ENCODE measurements at places on chromosomes 1 and 21.

DNA sequence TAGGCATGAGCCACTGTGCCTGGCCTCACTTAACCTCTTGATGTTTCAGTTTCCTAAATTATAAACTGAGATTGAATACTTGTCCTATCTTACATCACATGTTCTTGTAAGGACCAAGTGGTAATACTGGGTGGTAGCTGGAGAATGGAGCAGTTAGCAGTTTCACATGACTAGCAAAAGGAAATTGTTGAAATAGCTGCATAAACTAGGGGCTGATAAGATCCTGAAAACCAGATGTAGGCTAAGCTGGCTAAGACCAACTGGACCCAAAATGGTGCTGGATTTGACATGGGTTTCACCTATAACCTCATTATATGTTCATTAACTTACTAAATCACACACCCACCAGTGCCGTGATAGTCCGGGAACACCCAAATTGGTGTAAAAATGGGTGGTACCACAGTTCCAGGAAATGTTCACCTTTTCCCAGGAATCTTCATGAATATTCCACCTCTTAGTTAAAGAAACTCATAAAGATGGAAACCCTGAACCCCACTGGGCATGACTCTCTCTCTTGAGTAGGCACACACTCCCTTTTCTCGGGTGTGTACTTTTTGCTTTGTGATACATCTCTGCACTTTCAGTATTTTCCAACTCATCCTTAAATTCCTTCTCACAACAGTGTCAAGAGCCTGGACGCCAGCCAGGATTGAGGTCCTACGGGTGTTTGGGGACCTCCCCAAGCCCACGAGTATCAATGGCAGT is at the start of gene PAPPA2:
Gene PAPPA2 (plus strand): TSS at position 502 of the 705 bp plus-strand sequence. CDS start 93,148 bp downstream, outside the sequence.
- DNase-seq, result peak; percentile 31

GRCh38 chr1:10451287-10451686 is 1.5 kb downstream of the CORT start:
- peak; percentile 68 for DNase-seq

DNA sequence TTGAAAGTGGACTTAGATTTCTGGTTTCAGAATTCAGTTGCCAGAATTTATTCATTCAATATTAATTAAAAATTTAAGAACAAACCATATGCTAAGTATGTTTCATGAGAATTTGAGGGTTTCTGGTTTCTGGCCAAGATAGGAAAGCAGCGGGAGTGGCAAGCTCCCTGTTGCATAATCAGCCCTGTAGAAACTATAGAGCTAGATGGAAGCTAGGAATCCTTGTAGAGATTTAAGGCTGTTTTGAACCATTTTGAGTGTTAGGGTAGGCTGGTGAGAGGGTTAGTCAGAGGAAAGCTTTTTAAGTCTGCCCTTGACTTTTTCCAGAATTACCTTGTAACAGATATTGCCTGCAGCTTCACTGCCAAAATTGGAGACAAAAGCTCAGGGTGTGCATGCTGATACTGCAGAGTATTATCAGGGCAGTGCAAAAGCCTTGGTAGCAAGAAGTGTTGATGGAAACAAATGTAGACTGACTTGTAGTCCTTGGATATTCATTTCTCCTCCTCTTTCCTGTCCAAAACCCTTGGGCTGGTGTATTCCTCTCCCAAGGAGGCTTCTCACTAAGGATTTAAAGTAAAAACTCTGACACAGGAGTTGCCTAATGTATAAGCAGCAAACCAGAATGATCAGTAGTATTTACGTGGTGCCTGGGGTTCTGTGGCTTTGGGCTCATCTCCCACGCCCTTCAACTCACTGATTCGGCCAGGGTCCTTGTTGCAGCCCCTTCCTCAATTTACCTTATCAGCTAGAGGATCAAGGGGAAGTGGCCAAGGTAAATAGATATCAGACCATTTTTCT is 12.6 kb upstream of the GIPC2 start:
- DNase-seq, result peak; percentile 36

DNA sequence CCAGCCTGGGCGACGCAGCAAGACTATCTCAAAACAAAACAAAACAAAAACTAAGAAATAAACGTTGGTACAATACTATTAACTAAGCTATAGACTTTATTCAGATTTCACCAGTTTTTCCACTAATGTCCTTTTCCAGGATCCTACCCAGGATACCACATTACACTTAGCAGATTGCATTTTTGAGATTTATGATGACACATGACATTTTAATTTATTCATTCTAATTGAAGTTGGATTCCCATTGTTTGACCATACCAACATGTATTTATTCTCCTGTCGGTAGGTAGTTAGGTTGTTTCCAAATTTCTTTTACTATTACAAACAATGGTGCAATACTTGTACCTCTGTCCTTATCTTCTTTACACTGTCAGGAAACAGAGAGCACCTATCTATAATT is 6.8 kb upstream of the KLF17 start:
- DNase-seq, result no peak

DNA sequence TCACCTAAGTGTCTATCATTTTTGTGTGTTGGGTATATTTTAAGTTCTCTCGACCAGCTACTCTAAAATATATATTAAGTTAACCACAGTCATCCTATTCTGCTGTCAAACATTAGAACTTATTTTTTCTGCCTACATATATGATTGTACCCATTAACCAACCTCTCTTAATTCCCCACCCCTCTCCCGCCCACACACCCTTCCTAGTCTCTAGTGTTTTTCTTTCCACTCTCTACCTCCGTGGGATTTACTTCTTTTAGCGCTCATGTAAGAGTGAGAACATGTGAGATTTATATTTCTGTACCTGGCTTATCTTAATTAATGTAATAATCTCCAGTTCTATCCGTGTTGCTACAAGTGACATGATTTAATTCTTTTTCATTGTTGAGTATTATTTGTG is 26.6 kb downstream of the KCNK2 start:
- no peak for DNase-seq

GRCh38 chr1:93766451-93766850 is 84.8 kb upstream of the BCAR3 start:
- DNase-seq, result no peak

GRCh38 chr1:35615440-35615839 is 25.9 kb downstream of the PSMB2 start:
- no peak for DNase-seq

- no peak for DNase-seq
Observed at GRCh38 chr1:47611992-47612391, 174.1 kb downstream of the FOXD2 start.

GRCh38 chr21:45478115-45478801 is 64.0 kb downstream of the SLC19A1 start:
- DNase-seq, result peak; percentile 74

DNA sequence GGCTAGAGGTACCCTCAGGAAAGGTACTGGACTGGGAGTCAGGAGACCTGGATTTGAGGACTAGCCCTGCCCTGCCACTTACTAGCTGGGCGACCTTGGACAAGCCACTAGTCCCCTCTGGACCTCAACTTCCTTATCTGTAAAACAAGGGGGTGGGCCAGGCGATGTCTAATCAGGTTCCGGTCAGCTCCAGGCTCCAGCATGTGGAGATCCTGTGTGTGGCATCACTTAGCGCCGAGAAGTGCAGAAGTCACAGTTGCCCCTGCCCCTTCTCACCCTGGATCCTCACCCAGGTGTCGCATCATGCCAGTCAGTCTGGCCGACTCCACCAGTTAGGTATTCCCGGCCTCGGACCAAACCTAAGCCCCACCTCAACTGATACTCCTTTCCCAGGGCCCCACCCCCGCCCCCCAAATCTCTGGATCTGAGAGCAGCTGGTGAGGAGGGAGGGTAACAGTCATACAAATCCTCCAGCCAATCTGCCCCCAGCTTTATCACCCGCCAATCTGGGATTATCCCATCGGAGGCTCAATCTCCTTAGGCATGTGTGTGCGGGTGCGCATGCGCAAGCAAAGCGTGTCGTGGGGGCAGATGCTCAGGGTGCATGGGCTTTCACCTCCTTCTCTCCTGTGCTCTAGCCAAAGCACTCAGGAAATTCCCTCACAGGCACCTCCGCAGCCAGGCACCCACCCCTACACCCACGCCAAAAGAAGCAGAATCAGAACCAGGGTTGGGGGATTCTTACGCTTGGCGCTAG is 5.4 kb downstream of the CELF3 start:
- no peak for DNase-seq

- DNase-seq, result peak; percentile 41
Observed at GRCh38 chr21:45153358-45154318, 79.3 kb downstream of the ADARB1 start.

- DNase-seq, result peak; percentile 34
Observed at GRCh38 chr1:17731460-17731859, 23.7 kb upstream of the ACTL8 start.

DNA sequence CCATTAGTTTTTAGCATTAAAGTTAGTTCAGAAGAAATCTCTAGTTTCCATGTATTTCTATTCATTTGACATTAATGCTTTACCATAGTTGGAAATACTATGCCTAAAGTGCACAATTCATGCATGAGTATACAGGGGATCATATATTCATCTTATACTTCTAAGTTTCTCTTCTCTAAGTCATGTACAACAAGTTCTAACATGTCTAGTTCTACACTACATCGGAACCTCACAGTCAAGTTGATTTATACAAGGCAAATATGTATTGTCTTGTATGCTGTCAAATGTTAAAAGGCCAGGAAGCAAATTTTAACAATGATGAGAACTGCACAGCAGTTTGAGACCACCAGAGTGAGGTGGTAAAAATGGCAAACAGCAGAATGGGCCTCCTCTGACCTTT is 22.9 kb upstream of the MOB3C start:
- DNase-seq, result no peak

DNA sequence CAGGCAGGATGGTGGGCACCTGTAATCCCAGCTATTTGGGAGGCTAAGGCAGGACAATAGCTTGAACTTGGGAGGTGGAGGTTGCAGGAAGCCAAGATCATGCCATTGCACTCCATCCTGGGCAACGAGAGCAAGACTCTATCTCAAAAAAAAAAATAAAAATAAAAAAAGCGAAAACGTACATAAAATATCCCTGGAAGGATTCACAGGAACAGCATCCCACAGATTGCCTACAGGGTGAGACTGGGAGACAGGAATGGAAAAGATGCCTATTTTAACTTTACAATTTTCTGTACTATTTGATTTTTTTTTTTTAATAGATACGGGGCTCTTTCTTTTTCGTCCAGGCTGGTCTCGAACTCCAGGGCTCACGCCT is 604 bp upstream of the NBPF3 start:
- no peak for DNase-seq

DNA sequence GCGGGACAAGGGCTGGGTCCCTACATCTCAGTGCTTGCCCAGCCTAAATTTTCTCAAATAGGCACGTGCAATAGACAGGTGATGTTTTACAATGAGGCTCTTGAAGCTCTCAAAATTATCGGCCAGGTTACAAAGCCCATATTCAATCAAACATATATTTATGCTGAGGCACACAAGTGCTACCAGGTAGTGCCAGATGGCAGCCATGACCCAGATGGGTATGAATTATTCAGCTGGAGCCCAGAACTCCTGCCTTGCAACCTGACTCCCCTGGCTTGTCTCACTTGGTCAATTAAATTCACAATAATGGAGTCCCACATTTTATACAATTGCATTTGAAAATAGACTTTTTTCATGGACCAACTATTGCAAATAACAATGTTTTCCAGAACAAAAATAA is 12.3 kb upstream of the ADAM30 start:
- no peak for DNase-seq

DNA sequence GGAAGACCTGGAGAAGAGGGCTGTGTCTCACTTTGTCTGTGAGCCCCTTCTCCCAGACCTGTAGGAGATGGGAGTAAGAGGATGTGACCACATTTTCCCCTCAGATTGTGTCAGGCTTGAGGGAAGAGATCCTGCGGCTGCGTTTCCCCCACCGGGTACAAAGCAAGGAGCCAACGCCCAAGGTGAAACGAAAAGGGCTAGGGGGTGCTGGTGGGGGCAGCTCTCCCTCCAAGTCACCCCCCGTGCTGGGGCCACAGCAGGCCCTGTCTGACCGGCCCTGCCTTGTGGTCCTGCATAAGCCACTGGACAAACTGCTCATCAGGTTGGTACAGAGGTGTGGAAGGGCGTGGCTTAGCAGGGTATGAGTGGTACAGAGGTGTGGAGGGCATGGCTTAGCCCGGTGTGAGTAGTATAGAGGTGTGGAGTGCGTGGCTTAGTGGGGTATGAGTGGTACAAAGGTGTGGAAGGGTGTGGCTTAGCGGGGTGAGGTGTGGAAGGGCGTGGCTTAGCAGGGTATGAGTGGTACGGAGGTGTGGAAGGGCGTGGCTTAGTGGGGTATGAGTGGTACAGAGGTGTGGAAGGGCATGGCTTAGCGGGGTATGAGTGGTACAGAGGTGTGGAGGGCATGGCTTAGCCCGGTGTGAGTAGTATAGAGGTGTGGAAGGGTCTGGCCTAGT is 30.6 kb downstream of the HYI start:
- DNase-seq, result no peak

DNA sequence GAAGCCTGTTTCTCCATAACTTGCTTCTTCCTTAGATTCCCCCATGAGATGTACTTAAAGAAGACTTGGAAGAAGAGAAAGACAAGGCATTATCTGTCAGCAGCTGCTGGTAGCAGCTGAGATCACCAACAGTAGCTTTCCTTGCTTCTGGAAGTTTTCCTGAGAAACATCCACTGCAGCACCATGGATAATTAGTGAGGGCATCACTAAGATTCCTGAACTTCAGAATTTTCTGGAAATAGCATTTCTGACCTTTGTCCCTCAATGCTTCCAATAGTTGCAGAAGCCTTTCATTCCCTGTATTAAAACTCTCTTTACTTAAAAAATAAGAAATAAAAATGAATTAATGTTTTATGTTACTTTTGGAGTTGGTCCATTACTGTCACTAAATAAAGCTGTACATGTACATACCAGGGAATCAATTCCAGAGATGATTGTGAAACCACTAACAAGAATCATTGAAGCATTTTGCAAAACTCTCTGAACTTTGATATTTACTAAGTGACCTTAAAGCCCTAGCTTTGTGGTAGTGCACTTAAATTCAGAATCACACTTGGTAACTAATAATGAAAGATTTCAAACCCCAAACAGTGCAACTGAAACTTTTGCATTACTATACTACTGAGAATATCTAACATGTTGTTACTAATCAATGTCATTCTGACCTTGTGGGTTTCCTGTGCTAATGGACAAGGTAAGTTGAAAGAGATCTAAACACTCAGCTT is at the start of gene CFHR4:
Gene CFHR4 (plus strand): TSS at position 538 of the 725 bp plus-strand sequence. CDS start 99 bp downstream, at position 637.
- DNase-seq, result no peak

GRCh38 chr1:153636312-153636711 is 2.4 kb downstream of the CHTOP start:
- DNase-seq, result no peak

DNA sequence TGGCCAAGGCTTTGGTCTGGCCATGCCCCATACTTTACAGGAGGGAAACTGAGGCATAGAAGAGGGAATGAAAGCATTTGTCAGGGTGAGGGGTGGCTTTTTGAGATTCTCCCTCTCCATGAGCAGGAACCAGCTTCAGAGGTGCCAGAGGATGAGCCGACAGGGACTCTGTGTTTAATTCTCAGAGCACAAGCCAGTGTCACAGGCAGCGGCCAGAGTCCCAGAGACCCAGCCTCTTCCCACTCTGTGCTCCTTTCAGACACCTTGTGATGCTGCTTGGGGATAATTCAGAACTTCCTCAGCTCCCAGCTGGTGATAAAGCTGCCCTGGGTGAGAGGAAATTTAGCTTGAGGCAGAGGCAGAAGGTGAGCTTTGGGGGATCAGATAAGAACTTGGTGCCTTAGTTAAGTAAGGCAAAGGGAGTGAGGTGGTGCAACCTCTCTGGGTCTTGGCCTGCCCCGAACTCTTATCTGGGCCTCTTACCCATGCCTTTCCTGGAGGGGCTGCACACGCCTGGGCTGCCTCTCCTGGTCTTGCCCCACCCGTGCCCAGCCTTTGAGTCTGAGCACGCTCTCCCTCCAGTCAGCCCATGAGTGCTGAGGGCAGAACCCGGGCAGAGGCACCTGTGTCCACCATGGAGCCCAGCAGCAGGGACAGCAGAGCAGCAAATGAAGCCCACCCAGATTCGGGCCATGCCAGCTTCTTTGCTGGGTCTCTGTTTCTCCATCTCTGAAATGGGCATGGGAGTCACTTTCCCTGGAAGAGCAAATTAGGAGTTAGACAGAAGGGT is 175.6 kb upstream of the C1orf174 start:
- DNase-seq, result no peak
